Sigmoid colon (tissue), 7 donors: ENCODE measurements at places on chromosomes 16 and 17. TPM values are rescaled to one million over a fixed set of nuclear protein-coding genes. Genes with fewer than 3 reads are reported as not detected.

DNA sequence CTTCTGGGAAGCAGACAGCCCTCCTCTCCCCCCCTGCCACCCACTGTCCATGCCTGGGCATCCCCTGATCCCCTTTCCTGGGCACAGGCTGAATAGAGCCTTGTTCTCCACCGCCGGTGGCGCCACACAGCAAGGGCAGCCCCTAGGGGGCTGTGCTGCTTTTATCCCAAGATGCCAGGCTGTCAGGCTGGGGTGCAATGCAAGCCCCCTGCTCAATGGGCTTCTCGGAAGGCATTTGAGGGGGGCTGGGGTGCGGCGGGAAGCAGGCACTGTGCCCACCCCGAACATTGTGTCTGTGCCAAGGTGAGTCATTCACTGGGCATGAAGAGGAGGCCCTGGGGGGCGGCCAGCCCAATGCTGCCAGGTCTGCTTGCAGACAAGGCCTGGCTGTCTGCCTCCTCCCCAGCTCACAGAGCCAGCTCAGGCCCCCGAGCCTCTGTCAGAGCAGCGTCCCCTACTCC, 1.5 kb upstream of the GFAP start:
- peak; percentile 89 for DNase-seq

DNA sequence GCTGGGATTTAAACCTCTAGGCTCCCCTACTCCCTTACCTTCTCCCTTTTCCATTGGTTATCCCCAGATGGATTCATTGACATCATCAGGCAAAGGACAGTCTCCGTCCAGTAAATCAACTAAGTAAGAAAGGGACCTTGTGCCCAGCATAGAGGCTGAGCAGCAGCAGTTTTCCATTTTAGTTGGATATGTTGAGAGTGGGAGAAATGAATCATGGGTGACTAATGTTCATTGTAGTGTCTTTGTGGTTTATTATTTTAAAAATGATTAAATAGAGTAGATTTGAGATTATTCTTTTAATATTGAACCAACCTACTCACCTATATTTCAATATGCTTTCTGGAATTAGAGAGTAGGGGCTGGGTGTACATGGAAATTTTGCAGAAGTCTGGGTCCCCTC, 99.4 kb upstream of the CACNG3 start:
- no peak for DNase-seq

- no peak for DNase-seq
Observed at GRCh38 chr17:32148351-32148750, 6.0 kb downstream of the RHOT1 start.

DNA sequence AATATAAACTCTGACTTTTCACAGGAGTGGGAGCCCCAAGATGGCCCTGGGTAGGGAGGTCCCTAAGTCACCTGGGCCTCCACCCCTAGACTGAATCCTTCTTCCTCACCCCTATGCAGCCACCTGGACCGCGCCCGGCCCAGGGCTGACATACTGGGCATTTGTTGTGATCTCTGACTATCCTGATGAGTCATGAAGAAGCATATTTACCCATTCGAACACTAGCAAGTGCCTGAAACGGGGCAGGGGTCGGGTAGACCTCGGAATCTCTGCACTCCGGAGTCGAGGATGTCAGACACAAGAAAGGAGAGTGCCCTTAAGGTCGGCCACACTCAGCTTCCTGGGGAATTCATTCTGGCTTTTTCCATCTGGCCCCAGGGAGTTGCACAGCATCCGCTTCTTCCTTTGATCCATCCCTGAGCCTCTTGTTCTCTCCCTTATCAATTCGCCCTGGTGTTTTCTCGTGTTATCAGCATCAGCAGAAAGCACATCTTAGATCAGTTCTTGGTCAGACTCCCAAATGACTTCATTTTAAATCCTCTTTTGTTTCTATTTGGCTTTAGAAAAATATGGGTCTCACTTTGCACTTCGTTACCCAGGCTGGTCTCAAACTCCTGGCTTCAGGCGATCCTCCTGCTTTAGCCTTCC, 10.4 kb downstream of the METTL22 start:
- no peak for DNase-seq

ITGAE gene
- total RNA-seq = 31.2 TPM

CBX2 gene
- total RNA-seq = not detected

DNA sequence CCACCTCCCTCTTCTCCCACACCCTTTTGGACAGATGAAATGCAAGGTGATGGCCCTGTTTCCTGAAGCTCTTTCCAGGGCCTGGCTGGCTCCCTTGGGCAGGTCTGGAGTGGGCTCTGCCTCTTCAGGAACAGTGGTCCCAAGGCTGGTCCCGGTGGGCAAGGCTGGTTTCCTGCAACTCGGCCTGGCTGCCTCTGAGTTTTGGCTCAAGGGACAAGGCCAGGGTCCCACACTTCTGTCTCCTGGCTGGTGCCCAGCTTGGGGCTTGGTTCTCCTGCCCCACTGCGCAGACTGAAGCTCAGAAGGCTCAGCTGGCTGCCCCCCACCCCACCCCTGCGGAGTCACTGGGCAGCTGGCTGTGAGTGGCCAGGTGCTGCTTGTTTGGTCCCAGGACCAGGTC, 3.8 kb upstream of the ACTG1 start:
- no peak for DNase-seq

- no peak for DNase-seq
Observed at GRCh38 chr16:1429631-1430030, 1.2 kb upstream of the PERCC1 start.

DNA sequence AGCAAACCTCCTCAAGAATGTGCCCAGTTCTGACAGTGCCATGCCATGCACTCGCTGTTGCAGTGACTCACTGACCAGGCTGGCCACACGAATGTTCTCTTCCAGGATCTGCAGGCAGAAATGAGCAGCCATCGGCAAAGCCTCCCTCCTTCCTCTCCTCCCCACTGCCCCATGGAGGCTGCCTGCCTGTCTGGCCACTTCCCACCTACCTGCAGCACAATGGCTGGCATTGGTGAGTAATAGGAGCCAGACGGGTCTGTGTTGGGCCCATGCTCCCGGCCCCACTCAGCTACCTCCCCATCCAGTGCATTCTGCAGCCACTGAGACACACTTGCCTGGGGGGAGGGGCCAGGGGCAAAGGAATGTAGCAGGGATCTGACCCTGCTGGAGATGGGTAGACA, 2.8 kb upstream of the MATCAP1 start:
- DNase-seq = no peak

DNA sequence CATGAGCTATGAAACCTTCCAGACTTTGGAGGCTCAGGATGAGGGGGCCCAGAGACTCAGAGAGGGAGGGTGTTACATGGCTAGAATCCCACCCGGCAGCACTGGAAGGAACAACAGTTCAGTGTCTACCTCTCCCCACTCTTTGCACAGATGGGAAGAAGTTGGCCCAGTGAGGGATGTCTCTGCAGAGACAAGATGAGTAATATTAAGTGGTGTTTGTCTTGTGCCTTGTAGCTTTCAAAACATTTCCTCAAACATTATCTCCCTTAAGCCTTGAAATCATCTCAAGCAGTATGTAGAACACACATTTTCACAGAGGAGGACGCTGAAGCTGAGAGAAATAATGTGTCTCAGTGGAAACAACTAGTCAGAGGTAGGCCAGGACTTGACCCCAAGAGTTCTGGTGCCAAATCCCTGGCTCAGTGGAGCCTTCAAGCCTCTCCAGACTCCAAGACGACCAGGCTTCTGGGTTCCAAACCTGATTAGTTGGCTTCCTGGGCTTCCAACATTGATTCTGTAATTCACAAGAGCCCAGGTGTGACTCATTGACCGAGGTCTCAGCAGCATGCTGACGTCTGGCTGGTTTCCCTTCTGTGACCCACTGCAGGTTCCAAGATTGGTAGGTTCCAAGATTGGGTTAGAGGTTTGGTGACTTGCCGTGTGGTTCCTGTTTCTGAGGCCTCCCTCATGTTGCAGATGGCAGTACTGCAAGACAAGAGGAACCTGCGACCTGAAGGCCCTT, 7.4 kb downstream of the RNF112 start:
- DNase-seq = no peak

GRCh38 chr17:42275527-42276358, 448 bp downstream of the STAT5B start:
- peak; percentile 68 for DNase-seq

DNA sequence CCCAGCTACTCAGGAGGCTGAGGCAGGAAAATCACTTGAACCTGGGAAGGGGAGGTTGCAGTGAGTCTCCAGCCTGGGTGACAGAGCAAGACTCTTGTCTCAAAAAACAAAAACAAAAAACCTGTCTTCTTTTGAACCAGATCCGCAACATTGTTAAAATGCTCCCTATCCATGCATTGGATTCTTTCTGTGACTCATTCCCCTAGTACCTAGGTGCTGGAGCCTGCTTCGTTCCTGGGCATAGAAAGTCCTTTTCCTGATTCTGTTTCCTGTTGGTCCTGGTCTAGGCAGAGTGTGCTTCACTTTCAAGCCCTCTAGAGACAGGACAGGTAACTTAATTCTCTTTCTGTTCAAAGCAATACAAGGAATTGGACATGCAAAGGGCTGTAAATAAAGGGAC, 5.2 kb downstream of the EPN2 start:
- DNase-seq = no peak

DNA sequence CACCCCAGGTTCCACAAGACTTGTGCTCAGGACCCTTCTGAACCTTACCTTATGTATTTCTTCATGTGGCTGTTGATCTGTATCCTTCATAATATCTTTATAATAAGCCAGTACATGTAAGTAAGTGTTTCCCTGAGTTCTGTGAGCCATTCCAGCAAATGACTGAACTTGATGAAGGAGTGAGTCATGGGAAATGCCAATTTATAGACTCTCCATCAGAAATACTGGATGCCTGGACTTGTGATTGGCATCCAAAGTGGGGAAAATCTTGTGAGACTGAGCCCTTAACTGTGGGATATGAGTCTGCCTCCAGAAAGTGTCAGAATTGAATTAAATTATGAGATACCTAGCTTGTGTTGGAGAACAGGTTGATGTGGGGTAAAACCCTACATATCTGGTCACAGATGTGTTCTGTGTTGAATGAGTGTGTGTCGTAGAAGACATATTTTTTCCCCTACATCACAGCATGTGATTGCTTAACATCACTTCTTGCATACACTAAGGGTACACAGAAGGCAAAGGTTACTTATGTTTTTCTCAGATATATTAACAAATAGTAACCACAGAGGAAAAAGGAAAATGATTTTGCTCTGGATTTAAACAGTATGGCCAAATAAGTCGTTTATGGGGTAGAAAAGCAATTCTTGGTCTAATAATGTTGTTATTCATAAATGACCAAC, 70.2 kb upstream of the NETO2 start:
- no peak for DNase-seq

GRCh38 chr17:77445760-77446532, 305.2 kb downstream of the SEC14L1 start:
- DNase-seq = no peak

- no peak for DNase-seq
Observed at GRCh38 chr16:47461598-47462266, 601 bp downstream of the PHKB start.

PPP1R1B gene
- total RNA-seq = 4.2 TPM

- no peak for DNase-seq
Observed at GRCh38 chr17:45410144-45411091, 22.3 kb downstream of the ARHGAP27 start.

- no peak for DNase-seq
Observed at GRCh38 chr17:27216836-27217235, 77.1 kb upstream of the WSB1 start.

SPNS2 gene
- 10.8 TPM for total RNA-seq

GRCh38 chr16:2194166-2194834, 2.1 kb downstream of the CASKIN1 start:
- no peak for DNase-seq

- no peak for DNase-seq
Observed at GRCh38 chr16:63720848-63721247, 1401.0 kb downstream of the CDH11 start.

DNA sequence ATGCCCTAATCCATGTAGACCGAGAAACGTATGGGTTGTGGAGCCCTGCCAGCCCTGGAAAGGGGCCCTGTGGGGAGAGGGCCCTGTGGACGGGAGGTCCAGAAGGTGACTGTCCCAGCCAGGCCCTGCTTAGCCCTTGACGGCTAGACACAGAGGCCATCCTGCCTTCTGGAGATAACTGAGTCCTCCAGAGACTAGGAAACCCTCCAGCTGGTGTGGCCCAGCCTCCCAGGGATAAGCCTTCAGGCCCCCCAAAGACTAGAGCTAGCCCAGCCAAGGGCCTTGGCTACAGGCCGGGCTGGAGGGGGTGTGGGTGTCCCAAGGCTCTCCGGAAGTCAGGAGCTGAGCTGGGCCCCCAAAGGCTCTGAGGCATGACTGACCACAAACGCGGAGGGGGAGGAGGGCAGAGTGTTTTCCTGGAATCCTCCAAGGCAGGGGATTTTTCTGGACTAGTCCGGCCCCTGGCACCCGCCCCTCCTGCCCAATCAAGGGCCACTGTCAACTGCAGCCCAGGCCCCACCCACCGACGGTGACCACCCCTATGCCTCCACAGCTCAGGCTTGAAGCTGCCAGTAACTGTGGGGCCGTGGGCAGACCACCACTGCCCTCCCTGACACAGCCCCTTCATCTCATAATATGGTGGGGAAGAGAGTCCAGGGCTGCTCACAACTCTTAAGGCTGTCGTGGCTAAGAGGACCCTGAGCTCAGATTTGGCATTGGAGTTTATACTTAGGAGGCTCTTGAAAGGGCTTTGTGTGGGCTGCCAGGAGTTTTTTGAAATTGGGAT, 885 bp upstream of the VASN start:
- DNase-seq = peak; percentile 90

- no peak for DNase-seq
Observed at GRCh38 chr16:12340151-12340733, 363.7 kb downstream of the SNX29 start.

DNA sequence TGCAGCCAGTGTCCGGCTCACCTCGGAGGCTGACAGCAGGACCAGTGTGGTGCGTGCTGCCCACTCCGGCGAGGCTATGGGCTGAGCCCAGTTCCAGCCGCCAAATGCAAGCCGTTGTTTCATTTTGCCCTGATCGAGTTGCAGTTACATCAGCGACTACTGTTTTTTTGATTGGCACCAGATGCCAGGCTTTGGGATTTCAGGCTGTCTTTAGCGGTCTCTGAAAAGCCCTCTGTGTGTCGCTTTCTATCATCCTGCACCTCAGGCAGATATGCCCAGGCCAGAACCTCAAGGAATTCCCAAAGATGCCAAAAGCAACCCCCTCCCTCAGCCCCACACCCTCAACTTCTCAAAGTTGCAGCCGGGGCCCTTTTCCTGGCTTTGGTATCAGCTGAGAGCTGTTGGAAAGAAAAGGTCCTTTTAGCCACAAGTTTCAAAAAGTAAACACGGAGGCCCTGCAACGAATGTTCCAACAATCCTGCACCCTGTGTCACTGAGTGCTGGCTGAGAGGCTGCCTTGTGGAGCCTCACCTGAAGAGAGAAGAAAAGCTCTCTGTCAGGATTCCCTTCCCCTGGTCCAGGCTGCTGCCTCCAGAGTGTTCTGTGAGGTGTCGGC, 58.9 kb downstream of the WWP2 start:
- no peak for DNase-seq

DNA sequence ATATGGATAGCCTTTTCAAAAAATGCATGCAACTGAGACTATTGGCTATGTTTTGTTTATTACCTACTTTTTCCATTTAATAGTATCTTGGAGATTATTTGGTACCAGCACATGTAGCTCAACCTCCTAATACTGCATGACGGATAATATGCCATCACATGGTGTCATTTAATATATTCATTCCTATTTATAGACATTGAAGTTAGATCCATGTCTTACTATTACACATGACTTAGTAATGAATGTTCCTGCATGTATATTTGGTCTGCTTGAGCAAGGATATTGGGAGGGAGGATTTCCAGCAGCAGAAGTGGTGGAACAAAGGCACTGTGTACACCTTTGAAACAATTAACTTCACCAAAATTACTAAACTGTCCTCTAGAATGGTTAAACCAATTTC, 561.3 kb downstream of the WWOX start:
- DNase-seq = no peak
